ENCODE measurements at places on chromosomes 11 and 22. TPM values are rescaled to one million over a fixed set of nuclear protein-coding genes. Genes with fewer than 3 reads are reported as not detected.

GRCh38 chr11:46117842-46118241 is 3.4 kb downstream of the PHF21A start:
- H3K27me3 ChIP-seq, result no peaks in the 10 kb centered on the region
- H3K27ac ChIP-seq, result peak overlapping the region; percentile 90
- no peak for DNase-seq
- H3K4me3 ChIP-seq, result no peak overlapping the region
- H3K4me1 ChIP-seq, result peaks cover 3% of the 10 kb centered on the region

DNA sequence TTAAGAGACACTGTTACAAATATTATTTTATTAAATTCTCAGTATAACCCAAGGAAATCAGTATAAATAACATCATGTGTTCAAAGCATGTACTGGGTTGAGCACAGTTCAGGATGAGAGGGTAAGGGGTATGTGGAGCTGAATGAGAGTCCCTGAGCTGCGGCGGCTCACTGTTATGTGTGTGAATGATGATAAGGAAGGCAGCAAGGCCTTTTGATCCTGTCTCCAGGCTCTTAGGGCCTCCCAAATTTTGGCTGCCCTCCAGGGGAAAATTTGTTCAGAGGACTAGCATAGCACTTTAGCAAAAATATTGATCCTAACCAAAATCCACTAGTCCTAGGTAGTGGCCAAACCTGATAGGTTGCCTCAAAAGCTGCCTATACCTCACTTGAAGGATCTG is 86.1 kb upstream of the SPON1 start:
- no peak overlapping the region for H3K27ac ChIP-seq
- H3K4me1 ChIP-seq, result no peaks in the 10 kb centered on the region
- no peak for DNase-seq
- no peaks in the 10 kb centered on the region for H3K27me3 ChIP-seq
- H3K4me3 ChIP-seq, result no peak overlapping the region

- H3K36me3 ChIP-seq, result no peaks in the 10 kb centered on the region
- H3K4me1 ChIP-seq, result no peaks in the 10 kb centered on the region
Observed at GRCh38 chr11:123434262-123434661, 4.2 kb downstream of the GRAMD1B start.

DNA sequence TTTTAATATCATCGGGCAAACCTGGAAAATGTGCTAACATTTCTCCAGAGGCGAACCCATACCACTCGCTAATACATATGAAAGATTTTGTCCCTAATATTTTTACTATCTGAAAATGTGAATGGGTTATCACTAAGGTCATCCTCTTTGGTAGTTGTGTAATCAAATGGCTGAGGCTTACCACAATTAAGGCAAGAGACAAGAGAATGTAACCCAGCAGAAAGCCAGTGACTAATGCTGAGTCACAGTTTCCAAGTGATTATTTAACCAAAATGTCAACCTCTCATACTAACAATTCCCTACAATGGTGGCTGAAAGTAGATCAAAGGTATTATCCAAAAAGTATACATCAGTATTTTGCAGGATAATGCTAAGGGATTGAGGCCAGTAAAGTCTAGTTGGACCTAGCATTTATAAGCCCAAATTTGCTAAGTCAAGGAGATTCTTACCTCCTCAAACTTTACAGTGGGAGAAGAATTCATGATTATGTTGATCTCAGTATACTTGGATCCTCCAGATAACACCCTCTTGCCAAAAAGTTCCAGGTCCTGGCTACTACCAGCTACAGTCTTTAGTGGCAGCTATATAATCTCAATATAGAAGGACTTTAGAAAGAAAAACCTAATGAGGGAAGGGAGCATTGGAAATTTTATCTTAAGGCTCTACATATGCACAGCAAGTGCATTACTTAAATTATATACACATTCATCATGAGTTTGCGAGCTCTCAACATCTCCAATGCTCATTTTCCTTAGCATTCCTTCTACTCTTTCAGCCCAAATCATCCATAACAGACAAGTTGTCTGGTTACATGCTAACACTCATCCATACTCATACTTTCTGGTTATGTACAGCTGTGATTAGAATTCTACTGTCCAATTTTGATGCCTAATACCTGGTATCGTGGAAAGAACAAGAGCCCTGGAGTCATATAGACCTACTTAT is 25.4 kb downstream of the SIK3 start:
- no peak for DNase-seq
- no peaks in the 10 kb centered on the region for H3K4me1 ChIP-seq
- H3K27ac ChIP-seq, result peak overlapping the region; percentile 43
- no peaks in the 10 kb centered on the region for H3K36me3 ChIP-seq
- no peaks in the 10 kb centered on the region for H3K27me3 ChIP-seq

The HTR3B gene
- not detected for total RNA-seq
